Cardiac septum (tissue), 1 donor: ENCODE measurements at places on chromosomes 2 and 18.

- DNase-seq: no peak
Measured at GRCh38 chr2:186027922-186028321, 289.3 kb downstream of the FSIP2 start.

- no peak for DNase-seq
Measured at GRCh38 chr2:86697551-86698104, 22.5 kb upstream of the RMND5A start.

GRCh38 chr2:56871644-56872043 lies 687.9 kb downstream of the CCDC85A start:
- no peak for DNase-seq

DNA sequence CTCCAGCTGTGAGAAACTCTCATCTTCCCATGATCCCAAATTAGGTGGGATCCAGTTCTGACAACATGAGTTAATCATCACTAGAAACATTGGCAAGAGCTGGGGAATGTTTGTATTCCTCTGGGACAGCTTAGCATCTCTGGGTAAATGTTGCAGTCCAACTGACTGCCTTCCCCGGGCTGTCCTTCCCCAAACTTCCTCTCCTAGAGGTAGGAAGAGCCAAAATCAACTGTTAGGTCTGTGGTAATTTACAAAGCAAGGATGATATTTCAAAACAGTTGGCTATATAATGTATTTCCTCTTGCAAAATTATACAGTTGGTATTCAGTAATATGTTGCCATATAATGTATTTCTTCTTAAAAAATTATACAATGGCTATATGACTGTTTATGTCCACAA lies 148.5 kb downstream of the MGAT5 start:
- DNase-seq: no peak
